ENCODE measurements at places on chromosomes 2 and 18.
A peak's percentile ranks its signal among the peaks of the same experiment; 100 is the strongest.

DNA sequence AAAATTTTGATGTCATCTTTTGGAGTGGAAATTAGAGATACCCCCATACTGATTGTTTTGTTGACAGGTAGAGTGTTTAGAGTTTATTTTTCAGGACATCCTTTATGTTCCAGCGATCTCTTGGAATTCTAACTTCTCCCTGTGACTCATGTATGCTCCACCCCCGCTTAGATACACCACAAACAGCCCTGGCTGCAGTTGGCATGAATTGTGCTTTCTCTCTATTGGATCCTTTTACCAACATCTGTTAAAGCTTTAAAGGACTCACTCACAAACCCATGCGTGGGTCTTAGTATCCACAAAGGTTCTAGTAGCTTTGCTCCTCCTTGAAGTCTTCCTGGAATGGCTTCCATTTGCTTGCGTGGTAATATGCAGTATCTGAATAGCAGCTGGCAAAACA, 409.5 kb upstream of the POU3F3 start:
- DNase-seq, result no peak

GRCh38 chr2:218831378-218831990, at the start of gene PRKAG3:
Gene PRKAG3 (minus strand): TSS chr2:218831803.
- DNase-seq, result peak; percentile 27

DNA sequence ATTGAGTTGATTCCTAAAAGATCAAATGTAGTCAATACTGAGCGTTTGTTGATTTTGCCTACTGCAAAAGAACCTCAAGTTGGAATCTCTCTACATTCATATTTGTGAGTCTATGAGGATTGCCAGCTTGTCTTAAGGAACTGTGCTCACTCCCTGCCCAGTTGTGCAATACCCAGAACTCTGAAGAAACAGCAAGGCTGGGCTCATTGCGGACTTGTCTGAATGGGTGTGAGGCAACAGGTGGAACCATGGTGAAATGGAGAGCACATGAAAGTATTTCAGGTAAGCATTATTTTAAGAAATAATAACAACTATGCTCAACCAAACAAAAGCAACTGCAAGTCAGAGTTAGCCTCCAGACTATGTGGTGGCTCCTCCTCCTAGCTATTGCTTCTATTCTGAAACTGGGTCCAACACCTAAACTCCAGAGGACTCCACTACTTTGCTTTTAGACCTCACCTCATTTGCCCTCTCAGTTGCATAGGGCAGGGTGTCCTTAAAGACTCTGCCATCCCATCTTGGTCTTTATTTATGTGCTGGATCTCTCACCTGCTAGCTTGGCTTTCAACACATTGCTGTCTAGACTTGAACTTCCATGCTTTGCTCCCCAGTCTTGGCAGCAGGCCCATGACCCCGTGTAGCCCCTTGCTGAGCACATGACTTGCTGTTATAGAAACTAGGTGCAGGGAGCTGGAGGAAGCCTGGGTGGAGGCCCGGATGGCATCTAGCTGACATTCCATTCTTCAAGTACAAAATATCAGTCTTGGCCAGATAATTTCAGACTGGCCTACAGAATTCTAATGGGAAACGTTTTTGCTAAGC, 94.8 kb upstream of the ARL5A start:
- no peak for DNase-seq

DNA sequence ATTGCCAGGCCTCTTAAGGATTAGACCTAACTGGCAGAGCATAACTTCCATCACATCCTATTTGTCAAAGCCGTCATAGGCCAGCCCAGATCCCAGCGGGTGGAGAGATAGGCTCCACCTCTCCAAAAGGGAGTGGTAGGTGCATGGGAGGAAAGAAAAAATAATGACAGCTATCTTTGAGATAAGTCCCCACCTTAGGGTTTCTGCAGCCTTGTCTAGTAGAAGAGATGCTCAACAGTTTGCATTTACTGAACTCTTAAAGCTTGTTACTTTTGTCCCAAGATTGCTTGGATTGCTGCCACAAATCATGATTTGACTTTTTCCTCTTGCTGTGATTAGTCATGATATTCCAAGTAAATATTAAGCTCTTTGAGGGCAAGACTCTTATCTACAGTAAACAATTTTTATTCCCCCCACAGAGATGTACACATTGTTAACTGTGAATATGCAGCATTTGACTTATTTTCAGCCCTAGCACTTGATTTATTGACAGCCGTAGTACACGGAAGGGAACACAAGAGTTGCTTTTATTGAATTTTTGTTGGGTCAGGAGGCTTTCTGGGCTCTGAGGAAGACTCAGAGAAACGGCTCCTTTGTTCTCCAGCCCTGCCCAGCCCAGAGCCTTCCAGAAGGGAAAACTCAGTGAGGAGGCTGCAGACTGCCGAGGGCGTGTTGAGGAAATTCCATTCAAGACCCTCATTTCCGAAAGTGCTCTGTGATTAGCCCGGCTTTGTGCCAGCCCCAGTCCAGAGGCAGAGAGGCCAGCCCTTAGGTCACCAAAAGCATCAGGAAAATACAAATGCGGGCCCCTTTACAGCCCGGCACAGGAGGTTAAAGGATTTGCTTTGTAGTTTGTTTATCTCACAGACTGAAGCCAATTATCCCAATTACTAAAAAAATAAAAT, 75.5 kb upstream of the ZNF532 start:
- peak; percentile 72 for DNase-seq

DNA sequence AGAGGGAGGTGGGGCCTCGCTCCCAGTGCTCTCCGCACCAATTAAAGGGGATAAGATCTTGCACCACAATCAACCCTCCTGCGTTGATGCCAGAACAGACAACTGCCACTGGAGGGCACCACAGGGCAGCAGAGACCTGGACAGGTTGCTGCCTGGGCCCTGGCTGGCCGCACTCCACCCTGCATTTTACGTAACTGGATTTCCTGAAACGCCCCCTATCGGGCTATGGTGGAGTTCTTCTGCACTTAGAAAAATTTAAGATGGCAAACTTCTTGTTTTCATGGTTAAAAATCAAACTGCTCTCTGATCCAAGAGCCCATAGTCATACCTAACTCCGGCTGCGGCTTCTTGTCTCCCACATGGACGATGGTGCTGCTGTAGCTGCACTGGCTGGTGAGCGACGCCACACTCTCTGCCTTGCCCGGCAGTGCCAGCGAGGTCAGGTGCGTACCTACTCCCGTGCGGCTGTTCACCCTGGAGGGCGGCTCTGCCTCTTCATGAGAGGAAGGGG, 16.8 kb upstream of the HES6 start:
- DNase-seq, result peak; percentile 98

GRCh38 chr2:161981679-161982250, 92.2 kb downstream of the DPP4 start:
- no peak for DNase-seq

DNA sequence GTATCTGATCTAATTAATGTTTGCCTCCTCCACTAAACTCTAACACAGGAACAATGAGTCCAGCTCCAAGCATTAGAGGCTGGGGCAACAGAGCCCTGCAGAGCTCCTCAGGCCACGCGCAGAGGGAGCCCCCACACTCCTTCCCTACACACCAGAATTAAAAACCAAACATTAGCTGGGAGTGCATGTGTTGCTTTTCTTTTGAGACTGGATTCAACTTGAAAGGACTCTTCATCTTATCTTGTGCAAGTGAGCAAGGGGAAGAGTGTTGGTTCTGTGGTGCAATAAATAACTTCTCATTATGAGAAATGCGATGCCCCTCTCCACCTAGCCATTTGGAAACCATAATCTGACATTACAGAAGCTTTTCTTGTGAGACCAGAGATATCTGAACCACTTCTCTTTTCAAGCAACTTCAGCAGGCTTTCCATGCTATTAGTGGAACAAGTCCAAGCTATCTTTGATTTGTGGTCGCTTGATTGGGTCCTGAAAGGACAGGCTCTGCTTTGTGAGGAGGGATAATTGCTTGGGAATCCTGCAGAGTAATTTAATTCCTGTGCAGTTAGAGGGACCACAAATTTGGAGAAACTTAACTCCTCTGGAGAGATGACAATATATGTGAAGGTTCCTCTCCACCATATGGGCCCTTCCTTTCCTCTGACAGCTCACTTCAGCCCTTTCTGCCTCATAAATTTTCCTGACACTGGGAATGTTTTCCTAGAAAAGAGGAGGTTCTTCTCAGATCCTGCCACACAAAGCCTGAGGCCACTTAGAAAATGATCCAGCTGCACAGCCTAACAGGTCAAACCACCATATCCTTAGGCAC, 112.5 kb downstream of the ATL2 start:
- no peak for DNase-seq

- peak; percentile 90 for DNase-seq
These were observed 206.7 kb downstream of the MGAT5 start for GRCh38 chr2:134460583-134460998.

DNA sequence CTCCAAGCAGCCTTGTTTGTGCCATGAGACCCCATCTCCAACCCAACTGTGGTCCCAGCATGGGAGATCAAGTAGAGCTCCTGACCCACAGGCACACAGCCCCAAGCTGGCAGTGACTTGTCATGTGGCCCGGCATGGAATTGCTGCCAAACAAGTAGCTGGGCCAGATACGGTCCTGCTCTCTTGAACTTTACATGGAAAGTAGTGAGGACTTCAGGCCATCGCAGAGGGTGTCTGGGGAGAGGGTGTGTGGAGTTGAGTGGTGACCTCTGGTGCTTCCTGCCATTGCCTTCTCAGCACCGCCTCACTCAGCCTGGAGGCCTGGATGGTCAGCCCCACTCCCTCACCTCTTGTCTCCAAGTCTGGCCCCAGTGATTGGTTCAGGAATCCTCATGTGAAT, 10.9 kb upstream of the SLC4A3 start:
- no peak for DNase-seq

GRCh38 chr18:22311301-22311700, 106.4 kb downstream of the CTAGE1 start:
- DNase-seq, result no peak

DNA sequence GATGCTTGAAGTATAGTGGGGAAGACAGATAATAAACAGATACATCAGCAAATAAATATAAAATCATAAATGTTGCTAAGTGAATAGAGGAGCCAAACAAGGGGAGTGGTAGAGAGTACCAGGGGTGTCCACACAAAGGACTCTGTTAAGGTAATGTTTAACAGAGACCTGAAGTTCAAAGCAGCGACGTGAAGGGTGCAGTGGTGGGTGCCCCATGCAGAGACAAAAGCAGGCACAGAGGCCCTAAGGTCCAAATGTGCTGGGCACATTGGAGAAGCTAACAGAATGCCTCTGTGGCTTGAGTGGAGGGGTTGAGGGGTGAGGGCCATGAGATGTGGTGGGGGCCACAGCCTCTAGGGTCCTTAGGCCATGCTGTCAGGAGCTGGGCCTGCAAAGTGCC, 109.1 kb downstream of the POLE4 start:
- no peak for DNase-seq

GRCh38 chr2:27441958-27442919, at the start of gene KRTCAP3:
Gene KRTCAP3 (plus strand): TSS chr2:27442381. CDS start chr2:27442413, 32 bp downstream.
- no peak for DNase-seq

DNA sequence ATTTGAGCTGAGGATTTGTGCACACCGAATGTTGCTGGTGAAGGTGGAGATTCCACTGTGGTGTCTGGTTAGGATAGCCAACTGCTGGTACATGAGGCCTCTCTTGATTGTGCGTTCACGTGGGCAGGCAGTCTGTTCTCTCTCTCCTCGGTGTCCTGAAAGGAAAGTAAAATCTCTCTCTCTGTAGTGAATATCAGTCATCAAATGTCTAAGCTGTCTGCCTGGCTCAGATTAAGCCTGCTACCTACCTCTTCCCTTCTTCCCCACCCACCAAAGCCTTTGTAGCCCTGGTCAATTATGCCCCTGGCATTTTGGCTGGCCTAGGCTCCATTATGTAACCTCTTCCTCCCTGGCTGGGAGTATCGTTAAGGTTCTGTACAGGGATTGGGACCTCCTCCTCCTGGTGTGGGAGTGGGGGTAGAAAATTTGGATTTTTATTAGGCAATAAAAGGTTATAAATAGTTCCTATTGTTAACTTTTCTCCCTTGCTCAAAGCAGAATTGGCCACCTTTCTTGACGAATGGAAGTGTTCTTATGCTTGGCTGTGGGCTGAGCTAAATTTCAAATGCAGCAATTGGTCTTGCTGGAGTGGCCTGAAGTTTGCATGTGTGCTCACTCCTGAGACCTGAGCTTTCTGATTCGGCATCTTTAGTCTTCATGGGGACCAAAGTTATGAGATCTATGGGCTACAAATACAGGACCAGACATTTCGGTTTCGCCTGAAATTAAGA, 148.8 kb downstream of the WDSUB1 start:
- peak; percentile 40 for DNase-seq

GRCh38 chr2:133908171-133908570, 339.9 kb upstream of the NCKAP5 start:
- DNase-seq, result no peak

DNA sequence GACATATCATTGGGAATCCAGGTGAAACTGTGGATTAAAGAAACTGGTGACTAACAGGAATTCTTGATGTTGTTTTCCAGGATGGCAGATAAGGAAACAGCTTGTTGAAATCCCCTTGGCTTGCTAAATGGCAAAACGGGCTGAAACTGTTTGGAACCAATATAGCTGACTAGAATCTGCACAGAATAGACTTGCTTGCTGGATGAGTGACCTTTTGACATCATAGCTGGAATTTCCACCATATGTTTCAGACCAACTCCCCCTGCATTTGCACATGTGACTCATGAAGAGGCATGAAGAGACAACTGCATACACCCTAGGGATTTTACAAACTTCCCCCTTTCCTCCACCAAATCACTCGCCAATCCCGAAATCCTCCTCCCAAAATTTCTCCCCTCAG, 87.7 kb upstream of the LYPD1 start:
- no peak for DNase-seq

Data from NCI-H82 (cell line).